ENCODE measurements at places on chromosomes 16 and 17. TPM values are rescaled to one million over a fixed set of nuclear protein-coding genes. Genes with fewer than 3 reads are reported as not detected.

Gene CA7
- total RNA-seq: not detected

Gene CD19
- total RNA-seq: not detected

Gene GRB7
- total RNA-seq: 0.07 TPM

Gene WNT3
- total RNA-seq: 2.6 TPM
